CD4-positive, alpha-beta T cell treated with Interleukin-17A for 1 hour (primary cell): ENCODE measurements at places on chromosomes 5 and 9.

DNA sequence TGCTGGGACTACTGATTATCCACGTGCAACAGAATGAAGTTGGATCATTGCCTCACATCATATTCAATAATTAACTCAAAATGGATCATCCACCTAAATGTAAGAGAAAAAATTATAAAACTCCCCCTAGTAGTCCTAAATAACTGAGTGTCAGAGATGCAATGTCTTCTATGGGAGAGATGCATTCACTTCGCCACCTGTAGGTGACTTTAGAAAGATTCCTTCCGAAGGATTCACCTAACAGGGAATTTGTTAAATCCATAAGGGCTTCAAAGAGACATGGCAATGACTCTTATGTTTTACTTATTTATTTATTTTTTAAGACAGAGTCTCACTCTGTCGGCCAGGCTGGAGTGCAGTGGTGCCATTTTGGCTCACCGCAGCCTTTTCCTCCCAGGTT is 526.0 kb downstream of the MTRR start:
- DNase-seq: no peak

- no peak for DNase-seq
These were observed 96.4 kb upstream of the SELENOP start for GRCh38 chr5:42908086-42908485.

GRCh38 chr5:131491749-131492148 is 143.3 kb downstream of the RAPGEF6 start:
- no peak for DNase-seq

DNA sequence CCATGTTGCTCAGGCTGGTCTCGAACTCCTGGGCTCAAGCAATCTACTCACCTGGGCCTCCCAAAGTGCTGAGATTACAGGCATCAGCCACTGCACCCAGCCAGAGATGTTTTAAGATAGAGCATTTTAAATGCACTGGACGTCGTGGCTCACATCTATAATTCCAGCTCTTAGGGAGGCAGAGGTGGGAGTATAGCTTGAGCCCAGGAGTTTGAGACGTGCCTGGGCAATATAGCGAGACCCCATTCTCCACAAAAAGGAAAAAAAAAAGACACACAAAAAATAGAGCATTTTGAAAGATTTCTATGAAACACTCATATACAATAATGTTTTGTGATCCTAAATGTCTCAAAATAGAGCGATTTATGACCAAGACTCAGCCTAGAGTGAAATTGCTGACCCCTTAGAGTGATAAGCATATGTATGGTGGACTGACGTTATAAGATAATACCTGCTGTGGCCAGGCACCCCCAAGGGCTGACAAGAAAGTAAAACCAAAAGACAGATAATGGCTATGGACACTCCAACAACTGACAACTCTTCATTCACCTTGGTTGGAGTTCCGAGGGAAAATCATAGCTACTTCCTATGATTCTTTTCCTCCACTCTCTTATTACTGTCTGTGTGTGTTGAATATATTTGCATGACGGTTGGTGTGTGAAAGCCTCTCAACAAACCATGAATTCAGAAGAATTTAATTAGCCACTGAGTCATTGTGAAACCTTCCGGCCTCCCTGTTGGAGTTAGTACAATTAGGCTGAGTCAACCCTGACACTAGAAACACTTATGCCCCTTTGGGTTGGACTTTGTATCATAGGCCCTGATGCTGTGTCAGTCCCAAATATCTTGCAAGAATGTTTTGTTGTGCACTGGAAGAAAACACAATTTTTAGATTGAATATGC is 526.5 kb upstream of the NUDT12 start:
- no peak for DNase-seq

- DNase-seq: no peak
These were observed 104.6 kb upstream of the SARDH start for GRCh38 chr9:133842721-133843227.

DNA sequence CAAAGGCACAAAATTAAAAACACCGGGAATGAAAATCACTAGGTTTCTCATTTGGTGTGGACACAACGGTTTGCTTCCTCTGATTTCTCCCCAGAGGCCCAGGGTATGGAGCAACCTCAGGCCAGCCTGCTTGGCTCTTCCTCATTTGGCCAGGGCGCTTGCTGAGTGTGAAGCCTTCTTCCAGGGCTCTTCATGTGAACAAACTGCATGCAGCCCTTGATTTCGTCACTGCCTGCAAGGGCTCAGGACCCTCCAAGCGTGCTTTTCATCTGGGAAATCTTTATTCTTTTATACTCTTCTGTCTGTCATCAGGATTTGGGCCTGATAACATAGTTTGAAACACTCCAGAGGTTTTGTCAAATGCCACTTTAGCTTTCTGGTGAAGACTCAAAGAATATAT is 122.6 kb upstream of the KLF4 start:
- peak; percentile 10 for DNase-seq

DNA sequence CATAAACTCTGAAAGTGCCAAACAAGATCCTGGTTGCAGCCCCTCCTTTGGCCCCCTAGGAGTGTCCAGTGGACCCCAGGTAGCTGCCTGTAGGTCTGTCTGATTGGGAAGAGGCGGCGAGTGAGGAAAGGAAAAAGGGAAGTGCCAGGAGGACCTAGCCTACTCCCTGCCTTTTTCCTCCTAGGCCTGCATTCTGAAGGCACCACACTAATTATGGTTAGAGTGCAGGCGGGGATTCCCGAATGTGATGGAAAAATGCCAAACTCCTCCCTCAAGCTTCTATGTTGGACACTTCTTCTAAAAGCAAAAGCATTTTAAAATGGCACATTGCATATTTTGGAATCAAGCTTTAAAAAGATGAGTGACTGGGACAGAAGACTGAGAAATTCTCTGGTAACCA is 83.2 kb upstream of the SMIM15 start:
- DNase-seq: no peak

GRCh38 chr9:131833083-131833482 is 93.2 kb upstream of the RAPGEF1 start:
- no peak for DNase-seq

- no peak for DNase-seq
These were observed 88.7 kb upstream of the PRRC1 start for GRCh38 chr5:127428748-127429147.
